ENCODE measurements at places on chromosomes 11 and 22. TPM values are rescaled to one million over a fixed set of nuclear protein-coding genes. Genes with fewer than 3 reads are reported as not detected.

The GPR83 gene
- total RNA-seq = 1.7 TPM

The CHRM4 gene
- total RNA-seq = 11.5 TPM

- no peak for DNase-seq
These were observed 23.5 kb downstream of the UBE2L3 start for GRCh38 chr22:21590809-21591641.

The OR8G1 gene
- not detected for total RNA-seq

DNA sequence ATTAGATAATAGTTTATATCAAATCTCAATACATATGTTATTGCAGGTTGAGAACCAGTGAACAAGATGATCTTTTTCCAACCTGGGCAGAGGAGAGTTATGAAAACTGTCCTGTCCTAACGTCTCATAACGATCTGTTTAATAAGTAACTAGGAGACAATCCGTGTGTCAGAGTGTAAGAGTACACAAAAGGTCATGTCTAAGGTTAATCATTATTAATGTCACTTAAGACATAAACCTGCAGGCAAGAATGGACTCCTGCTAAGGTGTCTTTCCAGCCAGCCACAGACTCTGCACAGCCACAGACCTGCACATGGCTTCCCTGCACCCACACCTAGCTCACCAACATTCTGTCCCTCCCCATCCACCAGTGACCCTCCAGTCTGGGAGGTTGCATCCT is 10.1 kb downstream of the SLC5A4 start:
- no peak for DNase-seq

- no peak for DNase-seq
These were observed 3.1 kb upstream of the COMMD9 start for GRCh38 chr11:36292311-36292722.

The DEUP1 gene
- not detected for total RNA-seq

- DNase-seq = no peak
These were observed 9.8 kb upstream of the TAGLN start for GRCh38 chr11:117189191-117189940.

The OR52H1 gene
- not detected for total RNA-seq

DNA sequence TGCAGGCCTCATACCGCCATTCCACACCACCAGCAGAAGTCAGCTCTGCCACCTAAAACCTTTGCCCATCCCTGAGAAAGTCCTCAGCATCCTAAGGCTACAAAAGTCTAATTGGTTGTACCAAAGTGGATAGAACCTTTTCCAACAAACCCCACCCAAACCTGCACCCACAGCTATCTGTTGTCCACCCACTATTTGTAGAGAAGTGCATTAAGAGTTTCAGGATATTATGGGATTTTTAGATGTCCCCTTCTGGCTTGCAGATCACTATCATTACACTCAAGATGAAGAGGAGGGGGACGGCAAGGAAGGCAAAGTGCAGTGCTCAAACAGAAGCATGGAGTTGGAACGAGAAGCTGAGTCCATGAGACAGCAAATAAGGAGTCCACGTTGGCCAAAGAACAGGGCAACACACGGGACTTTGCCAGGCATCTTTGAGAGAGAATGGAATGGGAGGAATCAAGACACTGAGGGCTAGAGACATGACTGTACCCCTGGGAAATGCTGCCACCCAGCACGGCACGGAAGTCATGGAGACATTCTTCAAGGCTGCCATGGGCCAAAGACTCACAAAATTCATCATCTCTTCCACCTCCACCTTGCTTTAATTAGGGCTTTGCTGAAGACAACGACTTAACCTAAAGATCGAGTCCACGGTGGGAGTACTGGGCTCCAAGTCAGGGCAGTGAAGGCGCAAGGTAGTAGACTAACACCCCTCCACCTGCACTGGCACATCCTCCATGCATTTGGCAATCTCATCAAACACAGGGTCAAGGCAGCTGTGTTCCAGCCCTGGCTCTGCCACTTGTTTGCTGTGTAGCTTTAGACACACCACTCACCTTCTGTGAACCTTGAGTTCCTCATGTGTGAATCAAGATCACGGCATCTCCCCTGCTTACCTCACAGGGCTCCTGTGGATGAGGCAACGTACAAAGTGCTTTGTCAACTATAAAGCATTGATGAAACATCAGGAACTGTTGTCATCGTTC is 112.9 kb upstream of the TMEM45B start:
- DNase-seq = no peak

DNA sequence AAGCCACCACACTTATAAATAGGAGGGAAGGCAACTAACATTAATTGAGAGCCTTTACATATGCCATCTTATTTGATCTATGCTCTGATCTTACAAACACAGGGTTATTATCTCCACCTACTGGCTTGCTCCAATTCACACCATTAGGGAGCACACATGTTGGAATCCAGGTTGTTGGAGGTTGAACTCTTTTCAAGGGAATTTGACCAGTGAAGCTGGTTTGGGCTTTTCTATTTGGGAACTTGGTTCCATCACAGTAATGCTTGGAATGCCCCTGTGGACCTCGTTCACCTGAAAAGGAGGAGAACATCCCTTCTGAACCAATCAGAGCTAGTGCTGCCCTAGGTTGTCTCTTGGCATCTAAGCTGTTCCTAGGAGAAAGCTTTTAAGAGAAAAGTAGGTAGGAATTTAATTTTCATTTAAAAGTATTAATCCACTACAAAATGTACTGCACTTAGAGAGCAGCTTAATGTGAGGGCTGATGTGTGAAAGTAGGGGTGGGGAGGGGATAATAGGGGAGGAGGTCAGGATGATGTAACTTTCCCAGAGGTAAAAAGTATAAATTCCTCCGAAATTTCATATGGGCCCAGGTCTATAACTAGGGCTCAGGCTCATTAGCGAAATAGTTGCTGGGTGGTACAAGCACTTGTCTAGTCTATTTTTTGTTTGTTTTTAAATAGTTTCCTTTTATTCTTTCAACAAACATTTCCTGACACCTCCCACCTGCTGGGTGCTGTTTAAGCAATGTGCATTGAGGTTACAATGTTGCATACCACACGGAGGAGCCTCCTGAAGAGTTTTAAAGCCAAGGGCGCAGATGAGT is 7.6 kb upstream of the MICAL2 start:
- DNase-seq = no peak

GRCh38 chr11:109972181-109972715 is 120.9 kb upstream of the ZC3H12C start:
- DNase-seq = no peak

DNA sequence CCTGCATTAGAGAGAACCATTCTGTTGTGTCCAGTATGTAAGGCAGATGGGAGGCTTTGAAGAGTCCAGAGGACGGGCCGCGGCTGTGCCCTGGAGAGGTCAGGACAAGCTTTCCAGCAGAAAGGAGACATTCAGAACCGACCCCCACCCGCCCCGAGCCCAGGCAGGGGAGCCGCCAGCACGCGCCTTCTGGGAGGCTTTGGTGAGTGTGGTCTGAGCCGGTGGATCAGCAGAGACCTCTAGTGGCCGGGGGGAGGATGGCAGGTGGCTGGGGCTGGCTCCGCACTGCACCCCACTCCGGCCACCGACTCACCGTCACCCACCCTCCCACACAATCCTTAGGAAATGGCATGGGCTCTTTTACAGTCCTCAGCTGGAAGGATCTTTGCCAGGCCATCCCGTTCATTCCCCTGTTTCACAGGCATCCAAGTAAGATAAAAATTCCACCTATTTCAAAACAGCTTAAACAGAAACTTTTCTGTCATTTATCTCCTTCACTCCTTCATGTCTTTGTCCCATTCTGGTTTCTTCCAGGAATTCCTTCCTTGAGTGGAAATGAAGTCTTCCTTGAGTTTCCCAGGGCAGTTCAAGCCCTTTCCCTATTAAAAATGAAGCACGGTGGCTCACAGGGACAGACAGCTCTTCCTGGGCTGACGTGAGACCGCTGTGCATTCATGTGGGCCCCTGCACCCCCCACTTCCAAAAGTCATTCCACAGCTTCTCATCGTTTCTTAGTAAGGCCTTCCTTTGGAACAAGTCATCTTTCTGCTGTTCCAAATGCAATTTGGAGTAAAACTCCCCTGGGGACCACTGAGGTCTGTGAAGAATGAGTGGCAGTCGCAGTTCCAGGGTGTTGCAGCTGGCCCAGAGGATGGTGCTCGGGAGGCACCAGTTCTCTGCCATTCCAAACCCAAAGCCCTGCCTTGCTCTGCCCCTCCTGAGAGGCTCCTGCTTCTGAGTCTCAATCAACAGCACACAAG is 91.0 kb downstream of the FEZ1 start:
- peak; percentile 84 for DNase-seq

DNA sequence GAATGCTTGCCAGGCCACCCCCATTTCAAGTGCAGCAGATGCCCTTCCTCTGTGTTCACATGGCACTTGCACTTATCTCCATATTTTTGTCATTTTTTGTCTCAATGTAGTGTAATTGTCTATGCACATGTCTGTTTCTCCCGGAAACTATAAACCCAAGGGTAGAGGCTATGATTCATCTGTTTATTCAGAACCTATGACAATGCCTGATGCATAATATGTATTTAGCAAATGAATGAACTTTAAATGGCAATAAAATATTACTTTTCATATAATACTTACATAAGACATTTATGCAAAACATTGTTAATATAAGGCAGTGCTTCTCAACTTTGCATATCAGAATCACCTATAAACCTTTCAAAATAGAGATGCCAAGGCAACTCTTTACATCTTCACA is 6.7 kb downstream of the PAK1 start:
- no peak for DNase-seq

DNA sequence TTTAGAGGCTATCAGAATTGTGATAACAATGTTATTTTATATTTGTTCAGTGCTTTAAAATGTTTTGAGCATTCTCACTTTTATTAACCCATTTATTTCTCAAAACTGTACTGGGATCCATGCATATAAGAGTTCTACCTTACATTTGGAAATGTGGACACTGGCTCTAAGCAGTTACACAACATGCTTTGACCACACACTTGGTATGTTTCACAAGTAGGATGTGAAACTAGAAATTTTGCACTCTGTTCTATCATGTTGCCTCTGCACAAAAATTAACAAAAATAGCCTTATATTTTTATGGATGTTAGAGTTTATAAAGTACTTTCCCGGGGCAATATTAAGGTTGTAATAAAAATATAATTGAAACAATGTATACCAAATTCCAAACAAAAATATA is 126.9 kb upstream of the CHORDC1 start:
- no peak for DNase-seq

Measured in Peyer's patch (tissue), 4 donors.